NCI-H1417 treated with DMSO at 0.1 percent for 48 hours (cell line): ENCODE measurements at places on chromosomes 4 and X.

DNA sequence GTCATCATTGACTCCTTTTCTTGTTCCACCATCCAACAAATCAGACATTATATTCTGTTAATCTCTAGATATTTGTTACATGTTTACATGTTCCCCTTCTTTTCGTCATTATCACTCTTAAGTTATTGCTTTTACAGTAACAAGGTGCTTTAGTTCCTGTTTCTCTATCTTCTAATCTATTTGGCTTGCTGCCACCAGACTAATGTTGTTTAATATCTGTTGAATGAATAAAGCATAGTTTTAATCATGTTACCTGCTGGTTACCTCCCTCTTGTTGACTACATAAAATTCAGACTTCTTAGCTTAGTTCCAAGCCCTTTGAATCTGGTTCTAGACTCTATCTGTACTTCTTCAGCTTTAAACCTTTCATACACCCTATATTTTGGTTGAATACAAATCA lies 129.8 kb upstream of the TRIM2 start:
- DNase-seq: no peak

DNA sequence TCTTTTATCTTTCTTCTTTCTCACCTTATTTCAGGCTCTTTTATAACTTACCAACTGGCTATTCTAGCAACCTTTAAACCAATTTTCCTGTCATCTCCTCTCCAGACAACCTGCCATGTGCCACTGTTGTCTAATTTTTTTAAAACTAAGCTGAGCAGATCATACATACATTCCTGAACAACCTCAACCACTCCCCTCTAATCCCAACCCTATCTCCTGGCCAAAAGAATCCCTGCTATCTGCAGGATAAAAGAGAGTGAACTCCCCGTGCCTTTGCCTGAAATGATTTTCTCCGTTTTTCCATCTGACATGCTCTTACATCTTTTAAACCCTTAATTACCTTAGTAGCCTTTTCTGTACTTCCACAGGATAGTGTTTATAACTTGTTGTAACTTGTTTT lies 35.5 kb downstream of the DCUN1D4 start:
- DNase-seq: no peak

DNA sequence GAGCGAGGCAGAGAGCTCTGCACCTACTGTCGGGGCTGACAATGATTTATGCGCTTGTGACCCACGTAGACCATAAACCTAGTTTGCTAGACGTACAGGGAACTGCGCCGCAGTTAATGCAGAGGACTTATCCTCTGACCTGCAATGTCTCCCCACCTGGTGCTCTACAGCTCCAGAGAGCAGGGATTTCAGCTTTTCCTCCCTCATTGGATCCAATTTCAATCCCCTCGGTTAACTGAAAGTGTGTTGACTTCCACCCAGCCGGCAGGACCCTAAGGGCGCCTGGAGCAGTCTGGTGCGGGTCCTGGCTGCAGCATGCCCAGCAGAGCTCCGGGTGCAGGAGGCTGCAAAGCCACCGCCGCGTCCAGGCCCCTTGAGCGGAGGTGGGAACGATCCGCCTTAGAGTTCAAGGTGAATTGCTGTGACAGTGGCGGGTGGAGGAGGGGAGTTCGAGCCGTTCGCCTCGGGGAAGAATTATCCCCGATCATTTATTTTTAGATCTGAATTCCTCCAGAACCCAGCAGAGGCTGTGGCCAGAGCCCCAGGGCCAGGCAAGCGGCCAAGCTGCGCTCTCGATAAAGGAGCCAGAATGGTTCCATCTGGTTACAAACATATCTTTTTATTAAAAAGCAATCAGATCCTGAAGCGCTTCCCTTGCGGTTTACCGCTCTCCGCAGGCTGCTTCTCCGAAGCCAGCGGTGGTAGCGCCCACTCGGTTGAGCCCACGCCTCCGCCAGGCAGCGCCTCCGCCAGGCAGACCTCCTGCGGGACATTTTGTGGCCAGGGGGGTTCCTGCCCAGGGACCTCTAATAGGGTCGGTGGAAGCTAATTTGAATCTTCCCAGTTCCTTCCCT lies 66.0 kb downstream of the FBXO8 start:
- no peak for DNase-seq

GRCh38 chr4:24143741-24144140 lies 253.9 kb upstream of the PPARGC1A start:
- DNase-seq: no peak

- DNase-seq: no peak
Observed at GRCh38 chr4:24968992-24969391, 56.1 kb upstream of the CCDC149 start.

DNA sequence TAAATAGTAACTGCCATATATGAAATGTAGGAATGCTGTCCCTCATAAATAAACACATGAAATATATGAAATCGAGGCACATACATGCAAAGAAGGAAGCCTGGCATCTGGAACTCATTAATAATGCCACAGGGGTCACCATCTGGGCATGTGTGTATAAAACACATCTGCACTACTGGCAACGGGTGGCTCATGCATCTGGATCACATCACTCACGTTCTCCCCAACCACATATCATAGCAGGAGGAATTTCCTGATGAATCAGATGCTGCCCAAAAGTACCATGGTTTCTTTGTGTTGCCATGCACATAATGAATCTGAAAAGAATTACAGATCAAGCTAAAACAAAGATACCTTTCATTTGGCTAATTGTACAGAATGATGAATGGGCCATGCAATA lies 28.6 kb downstream of the RNF175 start:
- DNase-seq: no peak

DNA sequence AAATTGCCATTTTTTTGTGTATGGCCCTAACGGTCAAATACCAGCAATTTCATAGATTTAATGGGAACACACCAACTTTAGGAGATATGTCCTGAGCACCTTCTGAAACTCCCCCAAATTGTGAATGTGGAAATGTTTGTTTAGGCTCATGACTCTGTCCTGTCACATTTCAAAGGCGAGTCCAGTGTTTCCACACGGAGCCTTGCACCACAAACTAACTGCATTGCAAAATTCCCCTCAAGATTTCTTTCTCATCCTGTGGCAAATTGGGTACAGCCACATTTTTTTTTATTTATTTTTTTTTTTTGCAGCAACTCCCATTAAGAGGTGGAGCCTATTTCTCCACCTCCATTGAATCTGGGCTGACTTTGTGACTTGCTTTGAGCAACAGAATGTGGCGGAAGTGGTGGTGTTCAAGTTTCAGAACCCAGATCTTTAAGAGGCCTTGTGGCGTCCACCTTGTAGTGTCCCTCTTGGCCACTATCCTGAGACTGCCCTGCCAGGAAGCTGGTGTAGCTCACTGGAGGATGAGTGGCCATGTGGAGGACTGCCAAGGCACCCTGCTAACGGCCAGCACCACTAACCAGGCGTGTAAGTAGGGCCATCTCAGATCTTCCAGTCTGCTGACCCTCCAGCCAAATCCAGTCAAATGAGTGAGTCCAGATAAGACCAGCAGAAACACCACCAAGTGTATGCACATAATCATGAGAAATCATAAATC lies 172.4 kb upstream of the SCML1 start:
- no peak for DNase-seq

DNA sequence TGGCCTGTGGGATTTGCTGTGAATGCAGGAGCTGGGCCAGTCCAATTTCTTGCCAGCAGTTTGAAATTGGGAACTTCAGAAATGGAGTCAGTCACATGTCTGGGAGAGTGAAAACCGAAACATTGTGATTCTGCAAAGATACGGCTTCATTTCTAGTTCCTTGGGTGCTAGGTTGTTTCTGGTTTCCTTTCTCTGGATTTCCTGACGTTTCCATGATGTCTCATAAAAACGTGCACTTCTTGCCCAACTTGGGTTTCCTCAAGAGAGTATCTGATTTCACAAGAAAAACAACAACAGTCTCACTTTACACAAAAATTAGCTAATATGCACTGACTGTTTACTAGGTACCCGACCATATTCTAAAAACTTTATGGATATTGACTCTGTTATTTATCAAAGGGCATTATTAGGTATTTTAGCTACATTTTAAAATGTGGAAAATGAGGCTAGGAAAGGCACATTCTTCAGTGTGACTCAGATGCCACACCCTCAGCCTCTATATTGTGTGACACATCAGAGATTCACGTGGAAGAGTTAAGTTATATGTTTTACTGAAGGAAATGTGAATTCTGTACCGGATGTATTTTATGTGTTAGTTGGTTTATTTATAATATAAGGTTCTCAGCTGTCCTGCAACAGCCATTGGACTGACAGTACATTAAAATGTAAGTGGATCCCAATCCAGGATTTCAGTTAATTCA lies 225.0 kb upstream of the PUDP start:
- DNase-seq: no peak
